Dorsolateral prefrontal cortex (tissue), 122 donors: ENCODE measurements at places on chromosomes 2 and 18.

DNA sequence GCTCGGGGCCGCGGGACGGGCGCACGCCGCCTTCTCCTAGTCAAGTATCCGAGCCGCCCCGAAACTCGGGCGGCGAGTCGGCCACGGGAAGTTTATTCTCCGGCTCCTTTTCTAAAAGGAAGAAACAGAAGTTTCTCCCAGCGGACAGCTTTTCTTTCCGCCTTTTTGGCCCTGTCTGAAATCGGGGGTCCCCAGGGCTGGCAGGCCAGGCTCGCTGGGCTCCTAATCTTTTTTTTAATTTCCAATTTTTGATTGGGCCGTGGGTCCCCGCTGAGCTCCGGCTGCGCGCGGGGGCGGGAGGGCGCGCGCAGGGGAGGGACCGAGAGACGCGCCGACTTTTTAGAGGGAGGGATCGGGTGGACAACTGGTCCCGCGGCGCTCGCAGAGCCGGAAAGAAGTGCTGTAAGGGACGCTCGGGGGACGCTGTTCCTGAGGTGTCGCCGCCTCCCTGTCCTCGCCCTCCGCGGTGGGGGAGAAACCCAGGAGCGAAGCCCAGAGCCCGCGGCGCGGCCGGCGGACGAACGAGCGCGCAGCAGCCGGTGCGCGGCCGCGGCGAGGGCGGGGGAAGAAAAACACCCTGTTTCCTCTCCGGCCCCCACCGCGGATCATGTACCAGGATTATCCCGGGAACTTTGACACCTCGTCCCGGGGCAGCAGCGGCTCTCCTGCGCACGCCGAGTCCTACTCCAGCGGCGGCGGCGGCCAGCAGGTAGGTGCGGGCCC, 617 bp downstream of the FOSL2 start:
- DNase-seq, result peak; percentile 41

DNA sequence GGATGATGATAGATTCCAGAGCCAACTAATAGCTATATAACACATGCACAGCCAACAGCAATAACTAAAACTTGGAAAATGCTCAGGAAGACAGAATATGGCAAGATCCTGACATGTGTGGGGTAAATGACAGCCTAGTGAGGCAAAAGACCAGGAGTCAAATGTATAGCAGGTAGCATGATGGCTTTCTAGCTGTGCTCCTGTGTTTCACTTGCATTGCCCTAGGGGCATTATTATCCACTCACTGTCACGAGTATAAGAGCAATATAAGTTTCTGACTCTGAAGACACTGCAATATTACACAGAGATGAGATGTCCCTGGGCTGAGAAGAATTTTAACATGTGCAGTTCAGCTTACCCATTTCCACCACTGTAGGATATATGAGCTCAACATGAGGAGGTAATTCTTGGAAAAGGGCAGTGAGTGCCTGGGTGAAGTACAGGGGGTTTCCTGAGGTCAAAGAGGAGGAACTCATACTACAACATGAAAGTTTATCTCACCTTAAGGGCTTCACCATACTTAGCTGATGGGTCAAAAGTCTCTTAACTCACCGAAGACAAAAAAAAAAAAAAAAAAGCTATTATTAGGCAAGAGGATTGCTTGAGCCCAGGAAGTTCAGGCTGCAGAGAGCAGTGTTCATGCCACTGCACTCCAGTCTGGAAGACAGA, 1385.6 kb upstream of the SLC39A10 start:
- DNase-seq, result no peak

- DNase-seq, result no peak
These were observed 163.3 kb upstream of the STK17B start for GRCh38 chr2:196334710-196335109.

GRCh38 chr2:1226766-1227165, 186.5 kb upstream of the TPO start:
- no peak for DNase-seq

DNA sequence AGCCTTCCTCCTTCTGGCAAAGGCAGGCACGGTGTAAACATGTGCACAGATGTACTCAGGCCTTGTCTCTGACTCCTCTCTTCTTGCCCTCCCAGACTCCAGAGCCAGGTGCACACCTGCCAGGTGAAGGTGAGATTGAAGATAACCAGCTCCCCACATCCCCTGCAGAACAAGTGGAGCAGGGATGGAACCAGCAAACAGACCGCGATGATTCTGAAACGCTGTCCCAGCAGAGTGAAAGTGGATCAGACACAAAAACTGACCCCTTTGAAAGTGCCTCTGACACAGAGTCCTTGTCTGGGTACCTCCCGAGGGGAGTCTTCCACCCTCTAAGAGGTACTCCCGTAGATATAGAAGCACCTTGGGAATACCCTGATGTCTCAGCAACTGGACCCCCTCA, 77.2 kb downstream of the ARHGEF4 start:
- no peak for DNase-seq

DNA sequence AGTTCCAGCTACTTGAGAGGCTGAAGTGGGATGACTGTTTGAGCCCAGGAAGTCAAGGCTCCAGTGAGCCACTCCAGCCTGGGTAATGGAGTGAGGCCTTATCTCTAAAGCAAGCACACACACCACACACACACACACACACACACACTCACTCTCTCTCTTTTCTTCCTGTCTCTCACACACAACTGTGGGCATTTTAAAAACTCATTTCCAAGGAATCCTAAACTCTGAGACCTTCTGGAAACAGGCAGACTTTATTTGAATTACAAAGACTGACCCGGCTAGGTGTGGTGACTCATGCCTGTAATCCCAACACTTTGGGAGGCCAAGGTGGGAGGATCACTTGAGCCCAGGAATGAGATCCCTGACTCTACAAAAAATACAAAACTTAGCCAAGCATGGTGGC, 21.3 kb downstream of the WDSUB1 start:
- DNase-seq, result no peak

DNA sequence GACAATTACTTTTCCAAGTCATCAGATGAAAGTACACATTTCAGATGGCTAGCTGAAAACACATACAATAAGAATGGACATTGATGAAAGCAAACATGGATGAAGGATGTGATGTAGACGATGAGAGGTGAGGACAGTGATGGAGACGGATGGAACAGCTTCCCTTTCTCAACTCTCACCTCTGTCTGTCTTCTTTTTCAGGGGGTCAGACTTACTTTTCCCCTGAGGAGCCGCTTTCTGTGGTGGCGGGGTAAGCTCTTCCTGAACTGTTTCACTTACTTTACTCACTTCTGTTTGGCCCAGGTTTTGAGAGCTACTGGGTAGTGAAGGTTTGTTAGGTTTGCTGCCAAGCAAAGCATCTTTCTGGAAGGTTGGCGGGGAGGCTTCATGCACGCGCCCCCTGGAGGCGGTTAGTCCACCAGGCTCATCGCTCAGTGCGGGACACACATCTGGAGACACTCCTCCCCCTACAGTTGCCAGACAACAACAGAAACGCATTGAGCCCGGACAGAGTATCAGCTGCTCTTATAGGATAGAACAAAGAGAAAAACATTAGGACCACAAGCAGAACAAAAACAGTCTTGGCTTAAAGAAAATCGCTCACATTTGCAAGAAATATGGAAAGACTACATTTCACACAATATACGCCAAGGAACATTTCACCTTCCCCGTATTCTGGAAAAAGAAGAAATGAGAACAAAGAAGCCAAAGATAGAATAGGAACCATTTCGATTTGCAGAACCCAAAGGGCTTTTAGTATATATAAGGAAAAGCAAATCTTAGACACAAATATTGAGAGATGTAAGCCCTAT, 90.5 kb downstream of the MYOM1 start:
- DNase-seq, result peak; percentile 88

GRCh38 chr2:42421157-42421485, 60.1 kb upstream of the COX7A2L start:
- DNase-seq, result no peak

GRCh38 chr2:128354726-128355470, 36.2 kb upstream of the HS6ST1 start:
- no peak for DNase-seq

- no peak for DNase-seq
These were observed 142.6 kb downstream of the RAPGEF4 start for GRCh38 chr2:172878260-172878659.

- peak; percentile 45 for DNase-seq
These were observed 550 bp downstream of the MFSD6 start for GRCh38 chr2:190408538-190409271.

GRCh38 chr18:52824126-52824525, 484.1 kb downstream of the DCC start:
- DNase-seq, result no peak
